ENCODE measurements at places on chromosomes 12 and 14.

DNA sequence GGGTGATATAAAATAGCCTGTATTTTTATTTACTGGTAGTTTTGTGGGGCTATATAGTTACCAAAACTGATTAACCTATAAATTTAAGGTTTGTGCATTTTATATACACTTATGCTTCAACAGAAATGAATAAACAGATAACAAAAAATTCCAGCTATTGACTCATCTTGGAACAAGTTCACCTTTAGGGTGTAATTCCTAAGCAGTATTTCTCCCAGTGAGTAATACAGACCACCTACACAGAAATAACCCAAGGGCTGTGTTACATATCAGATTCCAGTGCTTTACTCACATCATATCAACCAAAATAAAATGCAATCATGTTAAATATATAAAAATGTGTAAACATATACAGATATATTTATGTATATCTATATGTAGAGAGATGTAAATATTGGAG lies 345.6 kb downstream of the ADAMTS20 start:
- DNase-seq = no peak

DNA sequence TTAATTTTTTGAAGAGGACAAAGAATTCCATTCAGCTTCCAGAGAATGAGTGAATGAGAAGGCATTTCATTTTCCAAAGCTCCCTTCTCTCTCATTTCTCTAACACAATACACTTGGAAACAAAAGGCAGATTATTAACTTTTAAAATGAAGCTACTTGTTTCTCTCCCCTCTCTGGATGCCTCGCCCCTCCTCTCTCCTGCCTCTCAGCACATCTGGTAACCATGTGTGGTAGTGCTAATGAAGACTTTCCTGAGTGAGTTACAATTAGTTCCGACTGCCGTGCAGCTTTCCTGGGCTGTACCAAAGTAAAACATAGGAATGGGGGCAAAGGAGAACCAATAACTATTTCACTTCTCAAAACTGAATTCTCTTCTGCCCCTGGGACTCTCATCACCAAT lies 84.7 kb upstream of the SOX5 start:
- DNase-seq = no peak

DNA sequence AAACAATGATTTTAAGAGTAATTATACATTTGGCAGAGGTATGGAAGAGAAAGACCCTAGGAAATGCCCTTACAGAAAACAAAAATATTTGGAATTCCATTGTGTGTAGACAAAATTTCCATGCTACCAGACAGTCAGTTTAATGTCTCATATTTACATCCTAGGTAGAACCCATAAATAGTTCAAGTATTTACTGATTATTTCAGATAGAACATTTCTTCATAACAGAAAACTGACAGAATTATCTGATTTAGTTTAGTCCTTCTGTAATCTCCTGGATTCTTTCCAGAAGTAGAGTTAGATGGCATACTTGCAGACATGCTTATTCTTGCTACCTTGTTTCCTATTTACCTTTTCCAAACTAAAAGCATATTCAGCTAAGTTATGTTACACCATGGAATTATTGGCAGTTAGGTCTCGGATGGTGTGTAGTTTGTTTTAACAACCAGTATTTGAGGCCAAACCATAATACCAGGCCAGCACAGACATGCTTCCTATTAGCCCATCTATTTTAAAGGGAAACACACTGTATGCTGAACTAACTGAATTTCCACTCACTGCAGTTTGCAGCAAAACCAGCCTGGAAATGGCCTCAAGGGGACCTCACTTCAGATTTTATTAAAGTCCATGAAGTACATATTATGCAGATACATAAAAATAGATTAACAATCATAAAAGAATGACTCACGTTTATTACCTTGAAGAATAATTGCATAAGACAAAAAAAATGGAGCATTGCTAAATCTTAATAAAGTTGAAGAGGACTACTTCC lies 126.6 kb upstream of the LRIG3 start:
- DNase-seq = no peak

DNA sequence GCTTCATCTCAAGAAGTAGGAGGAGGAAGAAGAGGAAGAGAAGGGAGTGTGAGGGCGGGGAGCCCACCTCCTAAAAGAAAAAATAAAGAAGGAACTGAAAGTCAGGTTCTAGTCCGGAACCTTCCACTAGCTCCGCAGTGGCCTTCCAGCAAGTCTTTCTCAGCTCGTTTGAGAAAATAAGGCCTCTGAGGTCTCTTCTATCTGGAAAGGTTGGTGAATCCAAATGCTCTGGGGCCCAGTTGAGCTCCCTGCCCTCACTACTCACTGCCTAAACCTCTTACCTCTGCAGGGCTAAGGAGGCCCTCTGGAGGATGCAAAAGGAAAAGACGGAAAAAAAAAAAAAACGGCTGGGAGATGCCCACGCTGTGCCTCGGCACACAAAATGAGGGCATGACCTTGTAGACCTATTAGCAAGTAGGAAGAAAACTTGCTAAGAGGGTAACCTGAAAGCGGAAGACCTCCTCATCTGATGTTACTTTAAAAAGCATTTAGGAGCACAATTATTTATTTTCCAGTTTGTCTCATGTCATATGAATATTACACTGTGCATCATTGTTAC lies 35.9 kb downstream of the FBLN5 start:
- no peak for DNase-seq

- DNase-seq = no peak
Measured at GRCh38 chr14:34548472-34548981, 9.0 kb upstream of the EAPP start.

DNA sequence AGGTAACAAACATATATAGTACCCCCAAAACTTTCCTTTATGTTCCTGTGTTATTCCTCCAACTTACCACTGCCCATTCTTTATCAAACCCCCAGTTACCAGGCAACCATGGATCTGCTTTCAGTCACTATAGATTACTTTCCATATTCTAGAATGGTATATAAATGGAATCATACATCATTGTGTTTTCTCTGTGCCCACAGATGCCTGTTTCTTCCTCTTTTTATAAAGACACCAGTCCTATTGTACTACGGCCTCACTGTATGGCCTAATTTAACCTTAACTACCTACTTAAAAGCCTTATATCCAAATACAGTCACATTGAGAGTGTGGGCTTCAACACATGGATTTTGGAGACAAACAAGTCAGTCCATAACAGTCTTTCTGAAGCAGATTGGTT lies 2.6 kb downstream of the TAS2R14 start:
- DNase-seq = no peak
